ENCODE measurements at places on chromosomes 2 and 18.

DNA sequence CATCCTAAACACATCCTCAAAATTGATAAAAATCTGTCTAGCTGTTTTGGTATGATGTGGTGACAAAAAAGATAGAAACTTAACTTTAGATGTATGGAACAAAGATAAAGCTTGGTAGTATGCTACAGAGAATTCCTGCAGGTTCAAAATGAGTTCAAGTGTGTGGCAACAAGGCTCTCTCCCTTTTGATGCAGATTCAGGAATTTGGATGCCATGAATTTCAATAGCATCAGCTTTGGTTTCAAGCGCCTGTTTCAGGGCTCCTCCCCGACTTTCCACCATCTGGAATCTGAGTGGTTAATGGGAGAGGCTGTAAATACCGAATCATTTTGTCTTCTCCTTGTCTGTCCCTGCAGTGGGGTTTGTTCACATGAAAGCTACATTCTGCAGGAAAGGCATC, 180.6 kb downstream of the MTX2 start:
- no peak for DNase-seq

- no peak for DNase-seq
Measured at GRCh38 chr18:54280220-54280569, 10.9 kb downstream of the POLI start.

GRCh38 chr2:19026261-19026660, 332.2 kb downstream of the OSR1 start:
- DNase-seq = no peak

- peak; percentile 6 for DNase-seq
Measured at GRCh38 chr2:126244937-126245336, 411.0 kb upstream of the GYPC start.

DNA sequence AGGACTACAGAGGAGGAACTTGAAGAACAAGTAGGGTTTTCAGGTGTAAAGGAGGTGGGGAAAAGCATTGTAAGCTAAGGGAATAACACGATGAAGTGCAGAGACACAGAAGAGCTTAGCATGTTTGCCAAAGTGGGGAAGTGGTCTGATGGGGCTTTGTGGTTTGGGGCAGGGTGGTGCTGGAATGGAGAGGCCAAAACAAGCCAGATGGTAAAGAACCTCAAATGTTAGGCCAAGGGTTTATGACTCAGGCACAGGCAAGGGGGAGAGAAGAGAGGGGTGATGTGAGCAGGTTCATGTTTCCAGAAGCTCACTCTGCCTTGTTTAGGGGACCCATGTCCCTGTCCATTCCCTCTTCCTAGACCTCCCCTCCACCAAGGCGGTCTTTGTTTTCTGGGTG, 104.5 kb upstream of the YWHAQ start:
- DNase-seq = no peak

DNA sequence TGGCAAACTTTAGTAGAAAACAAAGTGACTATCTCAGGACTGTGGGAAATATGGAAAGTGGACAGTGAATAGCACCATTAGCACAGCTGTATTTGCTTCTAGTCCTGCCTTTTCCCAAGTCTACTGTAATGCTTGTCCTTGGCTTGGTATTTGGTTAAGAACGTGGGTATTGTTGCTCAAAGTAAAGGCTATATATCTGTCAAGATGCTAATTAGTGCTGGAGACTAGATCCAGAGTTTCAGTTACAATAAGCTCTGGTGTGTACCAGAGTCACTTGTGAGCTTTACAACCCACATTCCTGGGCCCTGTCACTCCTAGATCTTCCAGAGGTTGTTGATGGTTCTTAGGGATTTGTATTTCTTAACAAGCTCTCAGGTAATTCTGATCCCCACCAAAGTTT, 313.6 kb downstream of the SLC8A1 start:
- no peak for DNase-seq

DNA sequence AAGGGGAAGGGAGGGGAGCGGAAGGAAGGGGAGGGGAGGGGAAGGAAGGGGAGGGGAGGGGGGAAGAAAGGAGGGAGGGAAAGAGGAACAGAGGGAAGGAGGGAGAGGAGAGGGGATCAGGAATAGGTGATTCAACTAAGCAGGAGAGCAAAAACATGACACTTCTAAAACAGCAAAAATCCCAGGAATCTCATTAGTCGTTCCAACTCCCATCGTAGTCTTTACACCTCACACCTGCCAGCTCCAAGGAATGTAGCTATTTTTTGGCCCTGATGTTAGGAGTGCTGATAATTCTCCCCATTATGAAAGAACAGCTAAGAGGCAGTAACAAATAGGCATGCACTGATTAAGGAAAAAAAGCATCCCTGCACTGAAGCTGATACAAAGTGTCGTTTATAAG, 709.9 kb upstream of the PKDCC start:
- no peak for DNase-seq

DNA sequence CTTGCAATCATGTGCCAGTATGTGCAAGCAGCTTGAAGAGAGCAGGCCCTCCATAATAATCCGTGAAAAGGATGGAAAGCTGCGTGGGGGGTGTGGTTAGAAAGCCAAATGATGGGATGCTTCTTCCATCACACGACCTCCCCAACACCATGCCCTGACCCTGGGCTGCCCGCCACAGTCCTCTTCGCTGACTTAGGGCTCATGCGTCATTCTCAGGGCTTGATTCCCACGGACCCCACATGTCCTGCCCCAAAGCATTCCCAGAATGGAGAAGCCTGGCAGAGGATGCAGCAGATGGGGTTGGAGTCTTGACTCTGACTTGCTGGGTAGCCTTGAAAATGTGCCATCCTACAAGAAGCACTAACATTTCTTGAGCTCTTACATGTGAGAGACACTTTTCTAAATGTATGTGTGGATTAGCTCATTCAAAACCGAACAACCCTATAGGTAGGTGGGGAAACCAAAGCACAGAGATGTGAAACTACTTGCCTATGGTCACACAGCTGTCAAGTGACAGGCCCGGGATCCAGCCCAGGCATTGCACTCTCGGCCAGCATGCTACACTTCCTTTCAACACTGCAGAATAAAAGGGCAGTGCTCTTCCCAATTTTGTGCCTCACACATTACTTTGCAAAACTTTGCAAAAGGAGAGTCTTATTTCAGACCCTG, 3.7 kb downstream of the TNS1 start:
- no peak for DNase-seq

GRCh38 chr2:147460155-147460554, 384.7 kb upstream of the ACVR2A start:
- no peak for DNase-seq

GRCh38 chr2:216970359-216970915, 110.6 kb upstream of the TNP1 start:
- DNase-seq = no peak

DNA sequence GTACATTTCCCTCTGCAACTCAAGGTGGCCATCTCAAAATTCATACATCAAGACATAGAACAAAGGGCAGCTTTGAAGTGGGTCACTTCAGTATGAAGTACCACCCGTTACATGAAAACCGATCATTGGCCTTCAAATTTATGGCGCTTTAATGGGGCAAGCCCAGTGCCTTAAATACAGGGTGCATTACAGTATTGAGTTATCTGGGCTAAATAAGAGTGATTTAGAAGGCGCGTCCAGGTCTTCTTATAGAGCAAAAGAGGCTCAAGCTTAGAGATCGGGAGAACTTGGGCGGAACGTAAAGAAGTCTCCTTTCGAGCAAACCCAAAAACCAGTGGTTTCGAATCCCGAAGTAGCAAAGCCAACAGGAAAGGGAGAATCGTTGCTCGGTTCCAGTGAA, 7.1 kb downstream of the HOXD3 start:
- DNase-seq = no peak

DNA sequence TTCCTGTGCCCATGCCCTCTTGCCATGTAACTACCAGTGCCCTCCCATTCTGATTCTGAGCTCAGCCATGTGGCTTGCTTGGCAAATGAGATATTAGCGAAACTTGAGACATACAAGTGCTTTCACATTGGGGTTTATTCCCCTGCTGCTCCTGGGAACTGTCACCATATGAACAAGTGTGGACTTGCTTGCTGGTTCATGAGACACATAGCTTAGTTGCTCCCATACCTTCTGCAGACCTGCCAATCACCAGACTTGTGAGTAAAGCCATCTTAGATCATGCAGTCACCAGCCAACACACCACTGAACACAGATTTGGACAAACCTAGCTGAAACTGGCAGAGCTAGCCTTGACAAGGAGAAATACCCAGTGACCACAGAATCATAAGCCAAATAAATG, 155.1 kb downstream of the SS18 start:
- no peak for DNase-seq

GRCh38 chr2:239305771-239306170, 95.0 kb downstream of the HDAC4 start:
- no peak for DNase-seq

DNA sequence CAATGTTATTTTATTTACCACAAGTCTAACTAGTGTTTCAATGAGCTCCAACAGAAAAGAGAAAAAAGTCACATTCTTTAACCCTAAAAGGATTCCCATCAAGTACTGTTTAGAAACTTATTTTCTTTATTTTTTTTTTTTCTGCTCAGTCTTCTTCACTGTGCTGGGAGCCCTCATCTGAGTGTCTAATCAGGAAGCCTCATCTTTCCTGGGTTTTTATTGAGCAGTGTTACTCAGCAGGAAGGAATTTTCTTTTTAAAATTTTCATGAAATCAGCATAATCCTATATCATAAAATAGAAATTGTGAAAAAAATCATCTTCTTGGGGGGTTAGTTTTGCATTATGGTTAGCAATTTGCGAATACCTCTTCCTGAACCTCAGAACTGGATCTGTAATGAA, 453.8 kb downstream of the CDH2 start:
- DNase-seq = no peak

GRCh38 chr2:225182126-225182525, 139.9 kb upstream of the DOCK10 start:
- DNase-seq = no peak

- DNase-seq = no peak
Measured at GRCh38 chr2:38933653-38934052, 44.0 kb downstream of the ARHGEF33 start.

DNA sequence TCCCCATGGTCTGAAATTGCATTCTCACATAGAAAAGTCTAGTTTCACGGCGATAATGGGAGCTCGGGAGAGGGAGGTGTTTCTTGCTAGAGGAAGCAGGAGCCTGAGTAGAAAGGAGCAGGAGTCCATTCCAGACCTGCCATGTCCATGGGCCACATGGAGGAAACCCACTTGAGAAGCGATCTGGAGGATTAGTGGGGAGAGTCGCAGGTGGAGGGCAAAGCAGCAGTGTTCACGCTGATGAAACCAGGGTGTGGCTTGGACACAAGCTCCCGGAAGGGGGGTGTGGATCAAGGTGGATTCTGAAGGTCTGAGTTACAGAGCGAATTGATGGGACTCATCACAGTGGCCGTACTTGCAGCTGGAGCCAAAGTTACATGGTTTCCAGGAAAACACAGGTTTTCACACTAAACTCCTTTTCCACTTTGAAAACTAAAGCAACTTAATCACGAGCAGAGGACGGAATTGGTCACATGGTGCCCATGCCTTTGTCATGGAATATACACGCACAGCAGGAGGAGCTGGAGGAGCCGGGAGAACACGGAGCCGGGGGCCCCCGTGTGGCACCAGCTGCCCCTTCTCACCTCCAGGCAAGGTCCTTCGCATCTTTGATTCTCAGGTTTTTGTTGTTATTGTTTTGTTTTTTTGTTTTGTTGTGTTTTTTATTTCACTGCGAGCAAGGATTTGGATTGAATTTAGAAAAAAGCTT, 255.1 kb upstream of the MYT1L start:
- DNase-seq = no peak

DNA sequence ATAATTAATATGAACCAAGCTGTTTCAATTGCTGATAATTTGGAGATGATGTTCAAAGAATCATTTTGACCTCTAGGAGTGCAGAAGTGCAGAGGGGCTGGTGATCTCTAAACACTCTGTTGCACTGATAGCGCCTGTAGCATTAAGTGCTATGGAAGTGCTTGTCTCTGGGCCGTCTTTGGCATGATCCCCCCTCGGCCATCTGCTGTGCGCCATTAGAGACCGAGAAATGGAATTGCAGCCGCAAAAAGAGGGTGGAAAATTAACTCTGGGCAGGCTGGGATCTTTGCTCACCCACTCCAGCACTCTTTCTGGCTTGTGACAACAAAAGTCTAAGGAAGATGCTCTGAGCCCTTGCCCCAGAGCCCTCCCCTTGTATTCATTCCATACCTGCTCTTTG, 23.4 kb downstream of the AKAIN1 start:
- no peak for DNase-seq

GRCh38 chr2:26399771-26400376, 1.8 kb upstream of the DRC1 start:
- peak; percentile 65 for DNase-seq

DNA sequence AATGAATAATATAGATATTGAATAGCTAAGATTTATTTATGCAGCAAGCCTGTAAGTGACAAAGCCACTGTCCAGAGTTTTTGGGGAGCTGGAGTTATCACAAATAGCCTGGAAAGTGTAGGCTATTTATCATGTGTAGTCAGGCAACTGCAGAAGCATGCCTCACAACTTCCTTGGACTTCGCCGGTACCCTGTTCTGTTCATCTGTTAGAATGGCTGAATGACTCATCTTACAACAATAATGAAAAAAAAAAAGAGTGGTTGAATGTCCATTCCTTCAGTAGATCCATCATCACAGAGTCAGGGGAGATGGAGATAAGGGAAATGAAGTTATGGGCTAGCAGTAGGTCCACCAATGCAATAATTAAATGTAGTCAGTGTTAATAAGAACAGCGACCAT, 24.0 kb upstream of the ATP5MC3 start:
- DNase-seq = peak; percentile 18

DNA sequence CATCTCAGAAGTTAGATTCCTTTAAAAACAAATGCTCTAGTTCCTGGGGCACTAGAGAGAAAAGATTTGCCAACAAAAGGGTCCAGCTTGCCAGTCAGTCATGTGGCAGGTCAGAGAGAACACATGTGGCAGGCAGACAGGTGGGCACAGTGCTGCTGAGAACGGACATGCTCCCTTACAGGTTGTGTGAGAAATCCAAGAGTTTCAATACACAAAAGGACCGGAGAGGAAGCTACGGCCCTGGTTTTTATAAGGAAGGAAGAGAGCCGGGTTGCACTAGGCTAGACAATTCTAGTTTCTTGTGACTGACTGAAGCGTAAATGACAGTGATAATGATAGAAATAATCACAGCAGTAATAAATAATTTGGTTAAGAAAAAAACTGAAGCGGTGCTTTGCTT, 18.3 kb downstream of the CDC42EP3 start:
- DNase-seq = no peak

- DNase-seq = peak; percentile 82
Measured at GRCh38 chr2:114022360-114023085, 132.6 kb downstream of the ACTR3 start.

DNA sequence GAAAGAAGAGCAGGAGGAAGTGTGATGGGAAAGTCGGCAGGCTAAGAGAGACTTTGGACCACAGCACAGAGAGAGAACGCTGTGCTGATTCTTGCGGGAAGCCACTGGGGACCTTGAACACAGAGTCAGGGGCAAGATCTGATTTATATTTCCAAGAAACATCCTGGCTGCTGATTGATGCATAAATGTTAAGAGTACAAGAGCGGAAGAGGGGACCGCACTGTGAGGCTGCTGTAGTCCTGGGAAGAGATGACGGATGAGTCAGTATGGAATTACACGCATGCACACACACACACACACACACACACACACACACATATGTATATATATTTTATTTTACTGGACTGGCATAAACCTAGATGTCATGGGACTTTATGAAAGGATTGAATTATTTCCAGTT, 865.6 kb upstream of the ID2 start:
- no peak for DNase-seq
